Vagina (tissue), 2 donors: ENCODE measurements at places on chromosomes 3 and 15. TPM values are rescaled to one million over a fixed set of nuclear protein-coding genes. Genes with fewer than 3 reads are reported as not detected.
A peak's percentile ranks its signal among the peaks of the same experiment; 100 is the strongest.

The GPR171 gene
- total RNA-seq, result 5.4 TPM

The TTC23 gene
- 64.1 TPM for total RNA-seq

GRCh38 chr15:62816342-62817069 lies 226.0 kb upstream of the TPM1 start:
- no peak for DNase-seq
- H3K4me3 ChIP-seq, result no peak overlapping the region
- H3K36me3 ChIP-seq, result no peaks in the 10 kb centered on the region
- H3K27ac ChIP-seq, result no peak overlapping the region

- no peak overlapping the region for H3K4me3 ChIP-seq
- H3K4me1 ChIP-seq, result peaks cover 8% of the 10 kb centered on the region
- H3K27me3 ChIP-seq, result no peaks in the 10 kb centered on the region
- no peaks in the 10 kb centered on the region for H3K36me3 ChIP-seq
- no peak overlapping the region for H3K27ac ChIP-seq
These were observed 30.6 kb downstream of the CRTAP start for GRCh38 chr3:33144433-33144832.

The RASGRF1 gene
- total RNA-seq, result not detected

DNA sequence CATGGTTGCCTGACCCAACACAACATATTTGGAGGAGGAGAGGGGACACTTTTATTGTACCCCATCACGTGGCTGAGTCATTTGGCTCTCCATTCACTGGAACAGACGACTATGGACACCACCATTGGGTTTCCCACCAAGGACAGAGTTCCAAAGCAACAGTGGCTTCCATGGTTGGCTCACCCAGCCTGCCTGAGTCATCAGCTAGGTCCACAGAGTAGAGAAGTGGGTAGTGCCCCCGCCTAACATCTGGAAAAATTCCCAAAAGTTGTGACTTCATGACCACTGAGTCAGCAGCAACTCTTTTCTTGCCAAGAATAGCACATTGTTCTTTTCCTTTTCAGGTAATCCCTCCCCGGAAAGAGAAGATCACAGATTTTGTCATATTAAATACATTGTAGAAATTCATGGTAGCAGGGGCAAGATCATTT lies 3.0 kb upstream of the PPP1R2 start:
- DNase-seq, result no peak
- H3K27ac ChIP-seq, result peak overlapping the region; percentile 35
- H3K36me3 ChIP-seq, result no peaks in the 10 kb centered on the region
- no peak overlapping the region for H3K4me3 ChIP-seq

DNA sequence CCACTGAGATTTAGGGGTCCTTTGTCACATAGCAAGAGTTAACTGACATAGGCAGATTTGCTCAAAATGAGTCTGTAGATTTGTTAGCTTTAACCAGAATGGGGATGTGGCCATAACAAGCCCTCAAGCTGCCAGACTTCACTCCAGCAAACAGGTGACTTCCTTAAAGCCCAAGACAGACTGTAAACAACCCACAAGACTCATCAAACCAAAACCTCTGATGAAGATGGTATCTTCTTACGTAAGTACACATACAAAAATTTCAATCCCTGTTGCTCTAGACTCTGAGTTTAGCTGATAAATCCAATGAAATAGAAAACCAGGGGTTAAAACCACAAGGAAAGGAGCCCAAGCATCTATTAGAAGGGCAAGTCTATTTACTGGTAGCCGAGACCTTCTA lies 18.2 kb upstream of the ZBTB20 start:
- no peaks in the 10 kb centered on the region for H3K36me3 ChIP-seq
- H3K27ac ChIP-seq, result no peak overlapping the region
- no peaks in the 10 kb centered on the region for H3K27me3 ChIP-seq

GRCh38 chr15:101120987-101121386 lies 130.9 kb downstream of the CHSY1 start:
- H3K4me3 ChIP-seq, result peak overlapping the region; percentile 25
- peaks cover 32% of the 10 kb centered on the region for H3K4me1 ChIP-seq
- H3K27me3 ChIP-seq, result no peaks in the 10 kb centered on the region
- H3K27ac ChIP-seq, result peak overlapping the region; percentile 85

DNA sequence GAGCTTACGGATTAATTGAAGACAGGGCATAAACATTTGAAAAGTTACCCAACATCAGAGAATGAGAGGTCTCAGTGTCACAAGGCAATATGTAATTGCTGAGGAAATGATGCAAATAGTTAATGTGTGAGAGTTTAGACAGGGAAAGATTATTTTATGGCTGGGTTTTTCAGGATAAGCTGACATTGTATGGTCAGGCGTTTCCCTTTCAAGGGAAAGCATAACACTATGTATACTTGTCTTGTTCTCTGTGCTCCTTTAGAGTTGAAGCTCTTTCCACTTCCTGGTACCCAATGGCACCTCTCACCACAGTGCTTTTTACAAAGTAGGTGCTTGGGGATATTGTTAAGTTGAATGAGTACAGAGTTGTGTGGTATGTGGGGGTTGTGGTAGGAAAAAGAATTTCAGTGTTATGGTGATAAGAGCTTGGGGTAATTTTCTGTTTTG lies 19.9 kb downstream of the IQGAP1 start:
- DNase-seq, result no peak
- no peaks in the 10 kb centered on the region for H3K36me3 ChIP-seq
- H3K27ac ChIP-seq, result peak overlapping the region; percentile 34
- no peak overlapping the region for H3K4me3 ChIP-seq
- H3K4me1 ChIP-seq, result peaks cover 66% of the 10 kb centered on the region
- no peaks in the 10 kb centered on the region for H3K27me3 ChIP-seq
